Heart left ventricle (tissue), 16 donors: ENCODE measurements at places on chromosomes 7 and 10.

- no peak for DNase-seq
Measured at GRCh38 chr7:44400033-44400511, 74.7 kb upstream of the CAMK2B start.

DNA sequence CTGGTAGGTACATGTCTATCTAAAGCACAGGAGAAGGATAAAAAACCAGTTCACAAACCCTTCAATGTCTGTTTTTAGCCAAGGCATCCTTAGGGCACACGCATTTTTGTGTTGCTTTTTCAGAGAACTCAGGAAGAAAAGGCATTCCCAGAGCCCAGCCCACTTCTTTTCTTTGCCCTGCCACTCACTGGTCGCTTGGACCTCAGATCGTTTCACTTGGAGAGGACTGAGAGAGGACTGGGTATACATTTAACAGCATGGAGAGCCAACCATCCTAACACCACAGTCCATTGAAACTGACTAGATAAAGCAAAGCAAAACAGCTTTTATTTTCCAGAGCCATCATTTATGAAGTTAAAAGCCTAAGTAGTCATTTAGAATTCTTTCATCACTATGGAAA, 194.2 kb downstream of the CAMK1D start:
- no peak for DNase-seq

GRCh38 chr7:139830292-139830691, 1.2 kb downstream of the TBXAS1 start:
- no peak for DNase-seq

DNA sequence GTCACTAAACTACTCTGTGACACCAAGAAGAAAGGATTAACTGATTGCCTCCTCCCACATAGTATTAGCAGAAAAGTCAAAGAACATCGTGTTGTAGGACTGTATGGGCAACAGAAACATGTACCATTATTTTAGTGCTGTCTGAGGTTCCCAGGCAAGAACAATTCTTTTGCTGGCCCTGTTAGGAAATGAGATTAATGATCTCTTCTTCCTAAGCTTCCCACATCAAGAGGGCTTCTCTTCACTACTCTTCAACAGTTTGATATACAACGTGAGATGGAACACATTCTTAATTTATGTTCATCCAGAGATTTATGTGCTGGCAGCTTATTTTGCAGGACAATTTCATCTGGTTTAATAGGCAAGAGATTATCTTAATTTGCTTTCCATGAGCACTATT, 219.6 kb downstream of the DOCK4 start:
- no peak for DNase-seq

DNA sequence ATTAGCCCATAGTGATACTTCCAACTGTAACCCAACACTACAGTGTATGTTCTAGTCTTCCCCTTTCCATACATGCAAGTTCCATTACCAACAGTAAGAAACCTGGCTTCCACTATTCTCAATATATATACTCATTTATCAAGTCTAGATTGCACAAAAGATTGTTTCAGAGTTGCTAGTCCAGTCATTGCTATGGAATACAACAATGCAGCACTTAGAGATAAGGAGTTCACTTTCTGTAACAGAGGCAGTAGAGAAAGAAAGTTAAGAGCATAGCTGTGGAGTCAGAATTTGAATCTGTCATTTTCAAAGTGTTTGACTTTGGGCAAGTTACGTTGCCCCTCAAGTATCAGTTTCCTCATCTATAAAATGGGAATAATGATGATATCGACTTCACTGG, 90.1 kb downstream of the RTKN2 start:
- no peak for DNase-seq

DNA sequence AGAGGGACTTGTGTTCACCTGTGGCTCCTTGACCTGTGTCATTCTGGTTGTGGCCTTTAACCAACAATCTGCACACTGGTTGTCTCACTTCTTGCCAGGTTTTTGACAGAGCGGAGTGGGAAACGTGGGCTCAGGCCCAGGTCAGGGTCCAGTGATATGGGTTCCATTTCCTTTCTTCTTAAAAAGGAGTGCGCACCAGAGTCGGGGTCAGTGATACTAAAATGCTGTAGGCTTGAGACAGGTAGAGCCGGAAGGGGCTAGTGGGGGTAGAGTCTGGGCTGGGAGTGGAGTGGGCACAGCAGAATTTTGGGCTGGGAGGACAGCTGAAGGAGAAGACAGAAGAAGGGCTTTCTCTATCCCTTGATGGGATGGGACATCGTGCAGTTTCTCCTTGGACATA, 61.2 kb downstream of the SH2D4B start:
- no peak for DNase-seq

- DNase-seq, result no peak
Measured at GRCh38 chr10:101116754-101117153, 14.3 kb upstream of the TLX1 start.

- DNase-seq, result no peak
Measured at GRCh38 chr7:90173127-90173844, 19.0 kb downstream of the STEAP1 start.

- no peak for DNase-seq
Measured at GRCh38 chr7:130396109-130396508, 15.8 kb downstream of the CPA1 start.

DNA sequence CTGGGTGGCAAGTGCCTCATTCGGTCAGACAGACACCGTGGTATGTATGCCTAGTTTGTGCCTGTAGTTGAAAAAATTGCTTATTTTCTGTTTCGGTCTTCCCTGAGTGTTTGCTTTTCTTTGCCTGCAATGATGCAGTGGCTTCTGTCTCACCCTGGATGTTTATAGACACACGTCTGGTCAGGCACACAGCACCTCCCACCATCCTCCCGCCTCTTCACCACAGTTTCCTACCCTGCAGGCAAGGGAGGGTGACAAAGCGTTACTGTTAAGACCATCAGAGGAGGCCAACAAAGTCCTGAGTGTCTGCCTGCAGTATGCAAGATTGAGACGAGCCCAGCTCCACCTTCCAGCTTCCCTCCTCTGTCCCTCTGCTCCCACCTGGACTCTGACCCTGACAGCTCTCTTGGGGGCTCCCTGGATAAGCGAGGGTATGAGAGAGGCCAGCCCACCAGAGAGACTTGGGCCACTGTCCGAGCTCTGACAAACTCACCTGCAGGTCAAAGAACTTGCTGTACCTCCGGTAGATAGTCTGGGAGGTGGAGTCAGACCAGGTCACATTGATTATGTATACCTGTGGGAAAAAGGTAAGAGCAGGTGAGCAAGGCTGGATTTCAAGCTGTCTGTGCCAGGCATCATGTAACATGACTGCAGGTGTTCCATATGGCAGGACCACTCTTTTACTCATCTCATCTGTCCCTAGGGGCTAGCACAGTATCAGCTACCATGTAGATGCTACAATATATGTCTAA, 54.4 kb downstream of the SH3PXD2A start:
- DNase-seq, result no peak

GRCh38 chr7:72183835-72184234, 228.3 kb downstream of the CALN1 start:
- no peak for DNase-seq

DNA sequence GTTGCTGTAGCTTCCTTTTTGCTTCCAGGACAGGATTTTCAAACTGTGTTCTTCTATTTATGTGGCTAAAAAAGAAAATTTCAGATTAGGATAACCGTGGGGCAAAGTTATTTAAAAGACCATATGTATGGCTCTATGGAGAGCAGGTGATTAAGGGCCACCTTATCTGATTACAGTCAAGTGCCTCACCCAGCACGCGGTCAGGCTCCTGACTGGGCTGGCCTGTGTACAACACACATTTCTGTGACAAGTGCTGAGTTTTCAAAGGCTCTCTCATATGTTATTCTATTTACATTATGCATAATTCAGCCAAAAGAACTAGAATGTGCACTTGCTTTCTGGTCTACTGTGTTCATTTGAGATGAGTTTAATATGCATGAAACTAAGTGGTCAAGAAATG, 547.4 kb downstream of the PHTF2 start:
- DNase-seq, result no peak

DNA sequence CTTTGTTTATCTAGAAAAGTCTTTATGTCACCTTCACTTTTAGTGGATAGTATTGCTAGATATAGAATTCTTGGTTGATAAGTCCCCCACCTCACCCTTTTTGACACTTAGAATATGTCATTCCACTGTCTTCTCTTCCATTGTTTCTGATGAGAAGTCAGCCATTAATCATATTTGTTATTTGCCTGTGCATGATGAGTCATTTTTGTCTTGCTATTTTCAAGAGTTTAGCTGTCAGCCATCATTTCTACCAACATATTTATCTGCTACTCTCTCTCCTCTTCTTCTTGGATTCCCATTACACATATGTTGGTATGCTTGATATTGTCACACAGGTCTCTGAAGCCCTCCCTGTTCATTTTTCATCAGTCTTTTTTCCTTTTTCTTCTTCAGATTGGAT, 160.8 kb upstream of the TCF7L2 start:
- no peak for DNase-seq
